Left lung (tissue), 14 donors: ENCODE measurements at places on chromosomes 12 and 14.
A peak's percentile ranks its signal among the peaks of the same experiment; 100 is the strongest.

DNA sequence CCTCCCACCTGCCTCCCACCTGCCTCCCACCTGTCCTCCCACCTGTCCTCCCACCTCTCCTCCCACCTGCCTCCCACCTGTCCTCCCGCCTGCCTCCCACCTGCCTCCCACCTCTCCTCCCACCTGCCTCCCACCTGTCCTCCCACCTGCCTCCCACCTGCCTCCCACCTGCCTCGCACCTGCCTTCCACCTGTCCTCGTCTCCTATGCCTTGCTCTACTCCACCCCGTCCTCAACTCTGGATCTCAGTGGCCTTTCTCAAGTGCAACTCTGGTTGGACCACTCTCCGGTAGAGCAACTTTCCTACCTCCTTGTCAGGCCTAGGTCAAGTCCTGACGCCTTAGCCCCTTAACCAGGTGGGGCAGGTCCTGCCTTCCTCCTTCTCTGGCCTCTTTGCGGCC lies 29.3 kb upstream of the PEX5 start:
- DNase-seq = no peak

DNA sequence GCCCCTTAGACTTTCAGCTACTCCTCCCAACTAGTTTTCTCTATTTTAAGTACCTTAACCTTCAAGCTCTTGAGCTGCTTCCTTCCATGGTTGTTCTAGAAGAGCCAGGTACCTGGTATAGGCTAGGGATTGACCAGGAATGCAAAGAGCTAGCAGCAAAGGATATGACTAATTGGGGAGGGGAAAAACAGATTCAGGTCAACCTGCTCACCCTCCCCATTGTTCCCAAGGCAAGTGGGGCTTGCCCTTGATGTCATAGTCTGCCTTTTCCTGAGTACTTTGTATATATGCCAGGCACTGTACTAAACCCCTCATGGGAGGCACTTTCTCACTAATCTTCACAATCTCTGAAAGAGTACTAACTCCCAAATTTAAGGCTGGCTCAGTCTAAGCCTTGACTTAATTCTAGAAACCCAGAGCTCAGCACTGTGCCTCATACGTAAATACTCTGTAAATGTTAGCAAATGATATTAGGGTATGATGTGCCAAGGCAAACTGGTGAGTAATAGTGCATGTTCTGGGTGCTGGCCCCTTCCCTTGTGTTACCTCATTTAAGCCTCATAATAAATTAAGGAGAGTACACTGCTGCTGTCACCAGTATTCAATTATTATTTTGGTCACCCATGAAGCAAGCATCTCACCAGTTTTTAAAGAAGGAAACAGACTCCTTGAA lies 42.2 kb downstream of the SUDS3 start:
- DNase-seq = no peak

DNA sequence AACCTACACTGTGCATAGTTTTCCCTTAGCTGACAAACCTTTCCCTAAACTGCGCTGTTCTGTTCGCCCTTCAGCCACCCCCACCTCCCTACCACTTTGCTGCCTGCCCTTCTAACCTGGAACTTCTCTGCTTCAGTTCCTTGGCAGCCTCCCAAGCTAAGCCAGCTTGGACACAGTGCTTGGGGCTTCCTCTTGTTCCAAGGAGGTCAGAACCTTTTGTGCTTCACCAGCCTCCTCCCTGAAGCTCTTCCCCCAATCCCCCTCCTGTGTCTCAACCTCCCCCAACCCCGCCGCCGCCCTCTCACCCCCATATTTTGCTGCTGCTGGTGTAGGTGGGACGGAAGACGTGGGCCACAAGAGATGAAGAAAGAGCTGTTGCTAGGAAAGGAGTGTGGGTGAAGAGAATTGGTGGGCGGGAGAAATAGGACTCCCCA lies 8.1 kb upstream of the RIC8B start:
- no peak for DNase-seq

DNA sequence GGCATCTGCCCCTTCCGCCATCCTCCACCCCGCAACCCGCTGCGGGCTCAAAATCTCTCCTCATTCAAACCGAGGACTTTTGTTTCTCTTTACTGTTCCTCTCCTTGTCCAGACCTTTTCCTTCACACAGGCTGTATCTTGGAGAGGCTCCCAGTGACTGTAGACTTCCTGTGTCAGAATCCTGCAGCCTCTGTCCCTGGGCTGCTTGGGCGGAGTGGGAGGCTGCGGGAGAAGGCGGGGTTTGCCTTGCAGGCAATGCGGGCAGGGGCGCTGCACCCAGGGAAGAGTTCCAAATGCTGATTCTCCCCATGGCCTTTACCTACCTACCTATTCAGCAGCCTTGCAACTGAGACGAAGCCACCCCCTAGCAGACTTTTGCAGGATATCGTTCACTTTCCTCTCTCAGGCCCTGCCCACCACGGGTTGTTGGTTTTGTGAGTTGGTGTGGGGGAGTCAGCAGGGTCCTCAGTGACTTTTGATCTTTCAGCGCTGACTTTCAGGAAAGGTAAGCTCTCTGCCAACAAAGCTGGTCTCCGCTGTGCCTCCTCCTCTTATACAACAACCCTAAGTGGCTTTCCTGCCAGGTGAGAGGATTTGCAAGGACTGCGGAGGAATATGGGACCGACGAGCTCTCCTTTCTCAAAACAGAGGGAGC lies 79.0 kb upstream of the KCNA1 start:
- no peak for DNase-seq

GRCh38 chr12:82757059-82757458 lies 70.4 kb downstream of the TMTC2 start:
- no peak for DNase-seq

DNA sequence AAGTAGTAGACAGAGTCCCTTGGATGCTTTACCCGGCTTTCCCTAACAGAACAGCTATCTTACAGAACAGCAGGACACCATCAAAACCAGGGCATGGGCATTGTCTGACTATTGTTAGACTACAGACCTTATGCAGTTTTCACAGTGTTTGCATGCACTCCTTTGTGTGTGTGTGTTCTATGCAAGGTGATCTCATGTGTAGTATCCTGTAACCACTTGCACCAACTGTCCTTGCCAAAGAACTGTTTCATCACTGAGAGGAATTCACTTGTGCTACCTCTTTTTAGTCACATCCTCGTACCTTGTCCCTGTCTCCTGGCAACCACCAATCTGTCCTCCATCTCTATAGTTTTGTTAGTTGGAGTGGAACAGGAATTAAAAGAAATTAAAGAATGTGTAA lies 183.6 kb upstream of the PZP start:
- no peak for DNase-seq

DNA sequence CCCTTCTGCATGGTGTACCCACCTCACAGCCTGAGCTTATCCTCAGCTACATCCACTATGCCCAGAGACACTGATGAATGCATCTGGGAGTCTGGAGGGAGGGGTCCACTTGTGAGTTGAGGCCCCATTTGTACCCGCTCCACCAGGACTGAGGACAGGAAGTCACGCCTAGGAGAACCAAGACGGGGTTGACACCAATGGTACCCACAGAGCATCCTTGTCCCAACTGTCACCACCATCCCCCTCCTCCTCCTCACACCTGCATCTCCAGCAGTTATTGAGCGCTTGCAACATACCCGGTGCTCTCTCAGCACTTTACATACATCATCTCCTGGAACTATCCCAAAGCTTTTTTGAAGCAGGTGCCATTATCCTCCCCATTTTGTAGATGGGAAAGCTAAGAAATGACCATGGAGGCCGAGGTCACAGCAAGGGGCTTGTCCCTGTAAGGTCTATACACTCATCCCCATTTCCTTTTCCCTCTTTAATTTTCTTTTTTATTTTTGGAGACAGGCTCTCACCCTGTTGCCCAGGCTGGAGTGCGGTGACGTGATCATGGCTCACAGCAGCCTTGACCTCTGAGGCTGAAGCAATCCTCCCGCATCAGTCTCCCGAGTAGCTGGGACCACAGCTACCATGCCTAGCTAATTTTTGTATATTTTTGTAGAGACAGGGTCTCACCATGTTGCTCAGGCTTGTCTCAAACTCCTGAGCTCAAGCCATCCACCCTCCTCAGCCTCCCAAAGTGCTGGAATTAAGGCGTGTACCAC lies 31.7 kb downstream of the DGLUCY start:
- DNase-seq = no peak

DNA sequence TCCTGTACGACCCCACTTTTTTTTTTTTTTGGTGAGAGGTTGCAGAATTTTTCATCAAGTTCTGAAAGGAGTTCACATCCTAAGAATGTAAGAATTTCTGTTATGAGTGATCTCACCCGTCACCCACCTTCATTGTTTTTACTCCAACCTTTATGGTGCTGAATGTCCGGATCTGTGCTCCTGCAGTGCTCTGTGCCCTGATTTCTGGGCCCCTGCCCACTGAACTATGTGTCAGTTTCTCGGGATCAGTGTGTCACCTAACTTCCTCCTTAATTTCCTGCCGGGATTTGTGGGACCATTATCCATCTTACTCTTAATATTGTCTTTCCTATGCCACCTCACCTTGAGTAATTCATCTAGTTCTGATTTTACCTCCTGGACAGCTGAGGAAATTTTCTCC lies 11.6 kb downstream of the RASSF8 start:
- DNase-seq = no peak

GRCh38 chr12:131104463-131105350 lies 151.0 kb downstream of the ADGRD1 start:
- DNase-seq = peak; percentile 66

- DNase-seq = no peak
These were observed 53.7 kb upstream of the OTOGL start for GRCh38 chr12:80045594-80045993.

GRCh38 chr12:127588249-127588648 lies 678.7 kb upstream of the TMEM132C start:
- no peak for DNase-seq

- no peak for DNase-seq
These were observed 24.2 kb downstream of the YY1 start for GRCh38 chr14:100263141-100263540.

- no peak for DNase-seq
These were observed 139.2 kb downstream of the EGLN3 start for GRCh38 chr14:33811721-33812120.

DNA sequence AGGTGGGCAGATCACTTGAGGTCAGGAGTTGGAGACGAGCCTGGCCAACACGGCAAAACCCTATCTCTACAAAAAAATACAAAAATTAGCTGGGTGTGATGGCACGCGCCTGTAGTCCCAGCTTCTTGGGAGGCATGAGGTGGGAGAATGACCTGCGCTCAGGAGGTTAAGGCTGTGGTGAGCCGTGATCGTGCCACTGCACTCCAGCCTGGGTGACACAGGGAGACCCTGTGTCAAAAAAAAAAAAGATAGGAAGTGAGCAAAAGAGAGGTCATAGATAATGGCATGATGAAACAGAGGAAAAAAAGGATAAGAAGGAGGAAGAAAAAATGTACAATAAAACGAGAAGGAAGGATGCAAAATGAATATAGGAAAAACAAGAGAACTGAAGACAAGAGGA lies 159.5 kb downstream of the ETV6 start:
- DNase-seq = no peak

- no peak for DNase-seq
These were observed 5.5 kb upstream of the KLHL33 start for GRCh38 chr14:20441461-20441860.

GRCh38 chr12:61676520-61676919 lies 583.7 kb upstream of the USP15 start:
- no peak for DNase-seq

- no peak for DNase-seq
These were observed 49.2 kb downstream of the GALNT4 start for GRCh38 chr12:89475203-89475990.

GRCh38 chr12:26327975-26328644 lies 132.7 kb downstream of the SSPN start:
- no peak for DNase-seq

DNA sequence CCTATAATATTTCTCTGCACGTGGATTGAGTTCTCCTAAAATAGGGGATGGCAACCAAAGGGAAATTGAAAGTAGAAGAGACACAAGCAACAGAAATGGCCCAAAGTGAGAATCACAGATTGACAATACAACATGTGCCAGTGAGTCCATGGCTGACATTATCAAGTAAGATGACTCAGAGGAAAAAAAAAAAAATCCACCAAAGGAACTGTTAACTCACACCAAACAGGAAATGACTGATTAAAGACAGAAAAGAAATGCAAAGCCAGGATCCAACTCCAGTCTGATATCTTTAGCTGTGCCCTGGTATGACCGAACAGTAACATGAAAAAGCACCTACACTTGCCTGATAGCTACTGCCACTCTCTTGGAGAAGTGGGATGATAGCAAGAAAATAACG lies 485.0 kb downstream of the PRKD1 start:
- DNase-seq = no peak

GRCh38 chr14:90514566-90514965 lies 117.7 kb downstream of the CALM1 start:
- DNase-seq = no peak

- DNase-seq = no peak
These were observed 16.3 kb upstream of the ATP5F1B start for GRCh38 chr12:56661979-56662638.

- DNase-seq = no peak
These were observed 23.6 kb upstream of the PGF start for GRCh38 chr14:74979029-74979428.

DNA sequence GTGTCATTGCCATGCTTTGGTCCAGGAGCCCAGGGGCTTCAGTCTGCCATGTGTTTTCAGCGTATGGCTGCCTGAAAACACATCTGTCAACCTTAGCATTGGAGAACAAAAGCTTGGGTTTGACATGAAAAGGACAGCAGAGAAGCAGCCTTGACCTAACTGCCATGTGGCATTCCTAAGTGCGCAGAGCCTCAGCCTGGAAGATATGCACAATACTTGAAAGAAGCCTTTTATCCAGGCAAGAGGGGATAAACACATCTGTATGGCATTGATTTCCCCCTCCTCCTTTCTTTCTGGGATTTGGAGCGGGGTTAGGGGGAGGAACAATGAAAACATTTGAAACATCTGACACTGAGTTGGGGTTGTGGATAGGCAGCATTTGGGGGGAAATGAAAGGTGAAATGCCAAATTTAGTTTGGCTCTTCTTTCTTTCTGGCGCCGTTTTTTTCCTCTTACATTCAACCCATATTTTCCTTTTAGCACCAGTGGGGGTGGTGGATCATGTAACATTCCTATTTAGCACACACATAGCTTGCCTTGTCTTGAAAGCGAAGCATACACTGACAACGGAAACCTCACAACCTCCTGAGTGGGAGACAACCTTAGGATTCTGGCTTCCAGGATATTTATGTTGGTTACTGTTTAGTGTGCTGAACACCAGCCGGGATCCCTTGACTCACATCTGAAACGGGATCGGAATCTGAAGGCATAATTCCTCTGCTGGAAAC lies 177.0 kb downstream of the C12orf75 start:
- DNase-seq = no peak

GRCh38 chr14:26286081-26286912 lies 311.5 kb downstream of the NOVA1 start:
- no peak for DNase-seq

DNA sequence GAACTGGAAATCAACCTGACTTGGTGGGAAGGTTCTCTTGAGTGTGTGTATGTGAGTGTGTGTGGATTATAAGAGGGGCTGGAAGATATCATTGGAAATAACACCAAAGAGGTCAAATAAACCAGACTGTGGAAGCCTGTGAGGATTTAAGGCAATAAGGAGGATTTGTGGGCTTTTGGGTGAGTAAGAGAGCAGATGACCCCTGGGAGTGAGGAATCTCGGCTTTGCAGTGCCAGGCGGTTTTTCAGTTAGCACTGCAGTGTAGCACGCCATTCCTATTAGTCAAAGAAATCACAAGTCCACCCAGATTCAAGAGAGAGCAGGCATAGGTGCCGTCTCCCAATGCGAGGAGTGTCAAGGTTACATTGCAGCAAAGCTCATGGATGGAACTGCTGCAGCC lies 63.3 kb downstream of the CALM1 start:
- DNase-seq = no peak
